Kidney epithelial cell (primary cell): ENCODE measurements at places on chromosomes 1 and 21. TPM values are rescaled to one million over a fixed set of nuclear protein-coding genes. Genes with fewer than 3 reads are reported as not detected.

C1orf116 gene
- total RNA-seq: 34.1 and 39.8 TPM in 2 replicates

OR2G6 gene
- total RNA-seq: not detected in 2 replicates

NBPF9 gene
- 23.8 and 24.4 TPM in 2 replicates for total RNA-seq

SH3BGR gene
- total RNA-seq: 6.3 and 6.9 TPM in 2 replicates

IFI6 gene
- total RNA-seq: 42.1 and 53.9 TPM in 2 replicates

C1orf53 gene
- 8.2 and 9.9 TPM in 2 replicates for total RNA-seq

OR2L8 gene
- not detected in 2 replicates for total RNA-seq

ERRFI1 gene
- total RNA-seq: 61.5 and 66.4 TPM in 2 replicates

DNA sequence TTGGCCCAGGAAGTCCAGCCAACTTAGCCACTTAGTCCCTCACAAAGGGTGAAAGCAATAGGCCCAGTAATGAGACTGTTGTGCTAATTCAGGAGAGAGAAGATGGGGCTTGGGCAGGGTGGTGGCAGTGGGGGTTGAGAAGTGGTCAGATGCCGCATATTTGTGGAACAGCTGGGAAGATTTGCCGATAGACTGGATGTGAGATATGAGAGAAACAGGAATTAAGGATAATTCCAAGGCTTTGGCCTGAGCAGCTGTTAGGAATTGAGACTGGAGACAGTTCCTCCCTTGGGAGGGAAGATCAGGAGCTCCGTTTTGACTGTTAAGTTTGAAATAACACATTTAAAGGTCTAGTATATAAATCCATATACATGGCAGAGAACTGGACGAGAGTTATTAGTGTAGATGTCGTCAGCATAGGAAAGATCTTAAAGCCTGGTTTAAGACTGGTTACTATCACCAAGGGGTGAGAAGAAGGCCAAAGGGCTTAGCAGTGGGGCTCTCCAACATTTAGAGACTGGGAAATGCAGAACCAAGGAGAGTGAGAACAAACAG is 323.7 kb upstream of the FAM78B start:
- no peak for DNase-seq

- DNase-seq: no peak
These were observed 99.5 kb downstream of the UBE2U start for GRCh38 chr1:64302971-64303370.

DNA sequence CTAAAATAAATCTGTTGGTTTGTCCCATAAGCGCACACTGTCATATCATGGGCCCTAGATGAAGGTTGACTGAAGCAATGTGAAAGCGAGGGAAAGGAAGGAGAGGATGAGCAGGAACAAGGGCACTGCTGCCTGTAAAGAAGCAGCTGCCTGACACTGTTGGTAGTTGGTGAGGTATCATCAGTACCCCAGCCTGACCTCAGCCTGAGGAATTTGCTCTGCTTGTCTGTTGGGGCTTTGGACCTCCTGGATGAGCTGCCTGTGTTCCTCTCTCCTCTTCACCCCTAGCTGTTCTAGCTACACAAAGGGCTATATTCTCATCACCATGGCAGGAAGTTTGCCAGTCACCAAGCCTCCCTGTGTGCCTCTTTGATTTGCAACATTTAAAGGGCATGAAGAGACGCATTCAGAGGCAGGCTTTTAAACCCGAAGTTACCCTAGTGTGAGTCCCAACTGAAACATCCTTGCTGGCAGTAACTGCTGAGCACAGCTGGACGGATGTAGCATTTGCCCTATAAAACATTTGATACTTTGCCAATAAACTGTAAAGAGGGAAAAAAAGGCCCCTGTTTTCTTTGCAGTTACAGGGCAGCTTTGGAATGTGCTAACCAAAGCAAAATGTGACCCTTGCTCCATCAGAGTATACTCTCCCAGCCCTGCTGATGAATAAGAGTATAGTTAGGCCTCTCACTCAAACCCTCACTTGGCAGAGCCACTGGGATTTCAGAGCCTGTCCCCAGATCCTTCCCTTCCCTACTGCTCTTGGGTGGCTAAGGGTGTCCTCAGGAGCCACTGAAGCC is 22.2 kb upstream of the SPATA6 start:
- DNase-seq: peak; percentile 64

GRCh38 chr1:246971090-246971721 is 36.7 kb downstream of the ZNF695 start:
- no peak for DNase-seq

DNA sequence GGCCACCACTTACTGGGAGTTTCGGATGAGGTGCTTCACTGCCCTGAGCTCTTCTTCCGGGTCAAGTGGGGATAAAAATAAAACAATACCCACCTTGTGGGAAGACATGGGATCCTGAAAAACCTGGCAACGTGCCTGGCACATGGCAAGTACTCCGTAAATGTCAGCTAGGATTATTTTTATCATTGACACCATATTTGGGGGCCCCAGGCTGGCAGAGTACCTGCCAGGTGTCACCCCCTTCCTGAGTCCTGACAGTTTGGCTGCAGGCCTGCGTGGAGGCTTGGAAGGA is 9.2 kb upstream of the EPHA2 start:
- no peak for DNase-seq

DNA sequence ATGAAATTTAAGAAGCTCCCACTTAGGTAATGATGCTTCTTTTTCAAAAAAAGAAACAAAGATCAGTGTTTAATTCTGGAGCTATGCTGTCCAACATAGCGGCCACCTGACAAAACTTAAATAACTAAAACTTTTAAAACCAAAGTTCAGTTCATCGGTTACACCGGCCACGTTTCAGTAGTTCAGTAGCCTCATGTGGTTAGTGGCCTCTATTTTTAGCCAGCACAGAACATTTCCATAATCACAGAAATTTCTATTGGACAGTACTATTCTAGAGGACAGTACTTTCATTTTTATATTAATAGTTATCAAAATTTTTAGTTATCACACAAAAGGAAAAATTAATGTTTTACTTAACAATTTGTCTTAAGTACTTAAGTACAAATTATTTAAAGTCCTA is 141.0 kb downstream of the USP25 start:
- no peak for DNase-seq

GRCh38 chr1:80293818-80294217 is 1287.3 kb upstream of the ADGRL4 start:
- DNase-seq: no peak

DNA sequence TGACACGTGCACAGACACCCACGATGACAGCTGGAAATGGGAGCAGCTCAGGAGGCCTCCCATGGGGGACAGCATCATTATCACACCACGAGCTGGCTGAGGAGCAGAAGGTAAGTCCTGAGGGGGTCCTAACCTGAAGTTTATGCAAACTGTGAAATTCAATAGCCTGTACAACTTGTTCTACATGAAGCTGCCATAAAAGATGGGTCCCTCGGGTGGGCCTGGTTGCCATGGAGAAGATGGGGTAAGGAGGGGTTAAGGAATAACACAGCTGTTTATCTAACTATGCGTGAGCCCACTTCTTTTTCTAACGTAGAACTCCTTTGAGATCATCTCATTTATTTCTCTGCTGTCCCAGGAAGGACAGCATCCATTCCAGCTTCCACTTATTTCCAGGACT is 163.4 kb upstream of the CD34 start:
- DNase-seq: no peak

DNA sequence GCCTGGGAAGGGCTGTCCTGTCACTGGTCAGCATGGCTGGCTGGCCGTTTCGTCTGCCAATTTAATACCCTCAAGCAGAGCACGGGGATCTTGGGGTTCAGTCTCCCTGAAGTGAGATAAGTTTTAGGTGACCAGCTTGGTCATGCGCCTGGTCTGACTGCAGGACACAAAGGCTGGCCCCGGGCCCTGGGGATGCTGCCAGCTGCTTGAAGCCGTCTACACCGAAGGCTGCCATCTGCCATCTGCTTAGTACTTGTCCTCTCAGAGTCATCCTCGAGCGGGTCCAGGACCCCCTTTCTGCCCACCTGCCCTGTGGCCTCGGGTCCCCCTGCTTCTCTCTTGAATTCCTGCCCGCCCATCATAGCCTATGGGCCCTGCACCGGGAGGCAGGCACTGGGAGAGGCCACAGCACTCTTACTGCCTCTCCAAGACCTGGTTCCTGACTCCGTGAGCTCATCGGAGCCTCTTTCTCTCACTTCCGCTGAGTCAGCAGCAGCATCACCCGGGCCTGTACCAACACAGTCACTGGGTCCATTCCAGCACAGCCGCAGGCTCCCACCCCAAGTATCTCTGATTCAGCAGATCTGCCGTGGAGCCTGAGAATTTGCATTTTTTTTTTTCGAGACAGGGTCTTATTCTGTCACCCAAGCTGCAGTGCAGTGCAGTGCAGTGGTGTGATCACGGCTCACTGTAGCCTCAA is 7.0 kb downstream of the FBLIM1 start:
- no peak for DNase-seq

DNA sequence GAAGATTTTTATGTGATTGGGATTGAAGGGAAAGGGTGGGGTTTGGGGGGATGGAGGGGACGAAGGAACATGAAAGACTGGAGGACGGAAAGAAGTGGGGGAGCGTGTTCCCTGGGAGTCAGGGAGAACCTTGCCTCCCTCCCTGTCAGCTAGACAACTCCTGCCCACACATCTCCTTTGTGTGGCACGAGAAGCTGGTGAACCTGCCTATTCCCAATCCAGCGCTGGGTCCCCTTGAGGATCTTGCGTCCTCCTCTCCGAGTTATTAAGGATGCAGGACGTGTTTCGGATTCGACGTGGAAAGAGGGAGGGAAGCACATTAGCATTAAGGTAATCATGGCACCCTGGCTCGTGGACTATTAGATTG is 1.4 kb downstream of the LRRC7 start:
- no peak for DNase-seq

DNA sequence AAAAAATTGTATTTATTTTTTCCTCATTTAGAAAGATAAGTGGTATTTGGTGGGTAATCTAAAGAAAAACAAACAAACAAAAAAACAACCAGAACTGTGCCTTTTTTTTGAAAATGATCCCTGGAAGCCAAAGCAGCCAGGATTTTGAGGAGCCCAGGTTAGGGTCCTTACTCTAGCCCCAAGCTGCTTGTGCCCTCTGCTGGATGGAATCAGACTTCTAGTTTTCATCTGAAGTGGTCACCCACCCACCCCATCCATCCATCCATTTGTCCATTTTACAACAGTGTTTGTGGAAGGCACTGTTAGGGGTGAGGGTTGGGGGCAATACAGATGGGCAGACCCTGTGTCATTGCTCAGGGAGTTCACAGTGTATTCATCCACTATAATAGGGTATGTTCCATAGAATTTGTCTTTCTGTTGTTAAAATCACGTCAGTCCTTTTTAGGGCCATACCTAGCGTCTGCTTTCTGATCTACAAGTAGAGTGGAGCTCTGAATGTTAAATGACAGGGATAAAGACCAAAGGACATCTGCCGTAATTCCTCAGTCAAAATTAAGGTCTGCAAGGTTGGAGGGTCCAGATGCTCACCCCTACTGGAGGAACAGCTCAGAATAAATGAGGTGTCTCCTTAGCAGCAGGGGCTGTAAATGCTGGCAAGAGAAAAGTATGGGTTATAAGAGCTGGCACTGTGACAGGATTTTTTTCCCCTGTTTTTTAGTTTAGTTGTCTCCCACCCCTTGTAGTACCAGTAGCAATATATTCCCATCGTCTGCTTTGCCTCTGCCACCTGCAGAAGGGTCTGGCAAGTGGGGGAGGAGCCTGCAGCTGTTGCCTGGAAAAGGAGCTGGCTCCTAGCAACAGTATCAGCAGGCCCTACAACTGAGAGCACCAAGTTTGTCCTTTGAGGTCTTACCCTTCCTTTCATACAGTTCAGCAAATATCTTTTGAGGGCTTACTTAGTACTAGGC is 3.2 kb downstream of the LRRC42 start:
- DNase-seq: no peak

DNA sequence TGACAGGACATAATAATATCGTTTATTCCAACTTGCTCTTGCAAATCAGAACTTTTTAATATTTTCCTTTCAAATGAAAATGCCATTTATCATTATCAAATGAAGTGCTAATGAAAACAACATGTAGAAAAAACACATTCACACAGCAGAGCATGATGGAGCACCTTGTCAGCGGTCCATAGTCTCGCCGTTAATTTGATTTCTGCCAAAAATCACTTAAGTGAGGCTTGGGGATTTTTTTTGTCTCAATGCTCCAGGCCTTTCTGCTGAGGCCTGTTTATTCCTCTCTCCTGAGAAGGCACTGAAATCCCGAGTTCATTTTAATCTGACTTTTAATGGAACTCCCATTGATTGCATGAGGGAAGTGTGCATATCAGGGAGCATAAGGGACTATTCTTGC is 122.5 kb downstream of the ELAVL4 start:
- DNase-seq: no peak

- no peak for DNase-seq
These were observed 57.8 kb downstream of the ZNF281 start for GRCh38 chr1:200351826-200352549.

GRCh38 chr1:156389311-156389710 is 20.3 kb downstream of the RHBG start:
- no peak for DNase-seq

DNA sequence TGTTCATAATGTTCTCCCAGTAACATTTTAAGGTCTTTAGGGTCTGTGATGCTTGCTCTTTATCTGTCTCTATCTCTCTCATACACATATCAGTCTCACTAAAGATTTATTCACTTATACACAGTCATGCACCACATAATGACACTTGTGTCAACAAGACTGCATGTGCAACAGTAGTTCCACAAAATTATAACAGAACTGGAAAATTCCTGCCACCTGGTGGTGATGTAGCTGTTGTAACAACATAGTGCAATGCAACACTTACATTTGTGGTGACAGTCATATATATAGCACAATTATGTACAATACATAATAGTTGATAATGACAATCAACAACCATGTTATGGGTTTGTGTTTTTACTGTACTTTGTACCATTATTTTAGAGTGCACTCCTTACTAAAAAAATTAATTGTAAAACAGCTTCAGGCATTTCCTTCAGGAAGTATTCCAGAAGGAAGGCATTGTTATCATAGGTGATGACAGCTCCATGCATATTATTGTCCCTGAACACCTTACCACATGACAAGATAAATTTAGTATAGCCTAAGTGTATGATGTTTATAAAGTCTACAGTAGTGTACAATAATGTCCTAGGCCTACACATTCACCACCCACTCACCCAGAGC is 8.1 kb downstream of the TDRD5 start:
- no peak for DNase-seq

GRCh38 chr21:36663033-36663855 is 35.7 kb upstream of the SIM2 start:
- DNase-seq: no peak

DNA sequence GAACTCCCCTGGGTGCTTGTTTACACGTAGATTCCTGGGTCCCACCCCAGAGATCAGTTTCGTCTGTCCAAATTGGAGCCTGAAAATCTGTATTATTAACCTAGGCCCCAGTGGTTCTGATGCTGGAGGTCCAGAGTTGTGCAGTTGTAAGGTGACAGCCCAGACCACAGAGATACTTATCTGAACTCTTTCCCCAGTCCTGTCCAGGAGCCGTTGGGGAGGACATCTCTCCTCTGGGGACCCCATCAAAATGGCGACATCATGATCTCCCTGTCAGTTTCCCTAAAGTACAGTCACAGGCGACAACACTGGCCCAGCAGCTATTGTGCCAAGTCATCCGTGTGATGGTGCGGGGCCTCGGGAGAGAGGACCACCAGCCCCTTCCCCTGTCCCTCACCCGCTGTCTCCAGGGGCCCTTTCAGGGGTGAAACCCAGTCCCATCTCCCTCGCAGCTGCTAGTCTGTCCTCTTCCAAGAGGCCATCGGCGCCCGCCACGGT is 749 bp upstream of the EFHD2 start:
- DNase-seq: no peak

GRCh38 chr1:223556414-223557129 is 108.9 kb downstream of the CAPN8 start:
- no peak for DNase-seq

GRCh38 chr21:36756527-36756926 is 57.6 kb downstream of the SIM2 start:
- no peak for DNase-seq
